ENCODE measurements at places on chromosomes 16 and 17.

DNA sequence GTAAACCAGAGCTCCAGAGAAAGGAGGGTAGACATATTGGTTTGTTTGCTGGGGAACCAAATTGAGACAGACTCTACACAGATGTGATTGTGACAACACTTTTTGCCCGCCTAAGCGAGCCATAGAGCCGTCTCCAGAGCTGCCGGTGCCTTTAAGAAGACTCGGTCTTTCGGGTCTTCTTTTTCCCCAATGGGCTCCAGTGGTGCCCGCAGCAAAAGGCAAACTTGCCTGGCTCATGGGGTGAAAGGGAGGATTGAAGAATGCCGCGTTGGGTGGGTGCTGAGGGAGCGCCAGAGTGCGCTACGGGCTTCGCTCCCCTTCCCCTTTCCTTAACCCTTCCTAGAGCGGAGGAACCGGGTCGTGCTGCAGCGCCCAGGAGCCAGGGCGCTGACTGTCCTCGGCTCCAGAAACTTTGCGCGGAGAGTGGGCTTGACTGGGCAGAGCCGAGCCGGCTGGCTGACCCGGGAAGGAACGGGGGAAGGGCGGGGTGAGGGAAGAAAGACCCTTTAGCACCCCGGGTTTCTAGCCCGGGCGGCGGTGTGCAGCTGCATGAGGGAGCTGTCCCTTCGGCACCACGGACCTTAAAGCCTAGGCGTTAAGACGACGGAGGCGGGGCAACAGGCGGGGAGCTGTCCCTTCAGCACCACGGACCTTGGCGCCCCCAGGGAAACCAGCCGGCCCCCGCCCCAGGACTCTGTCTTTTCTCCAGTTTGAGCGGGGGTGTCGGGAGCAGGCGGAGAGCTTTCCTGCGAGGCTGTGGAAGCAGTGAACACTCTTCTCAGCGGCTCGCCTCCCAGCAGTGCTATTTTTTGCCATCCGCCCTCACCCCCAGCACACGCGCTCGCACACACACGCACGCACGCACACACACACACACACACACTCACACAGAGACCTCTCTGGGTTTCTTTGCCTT is at the start of gene CACNG3:
CACNG3 (plus strand) TSS at position 880 of the 916 bp plus-strand sequence. CDS start 420 bp downstream, outside the sequence.
- peak; percentile 3 for DNase-seq

GRCh38 chr16:359067-359763 is 6.7 kb upstream of the AXIN1 start:
- DNase-seq = no peak

DNA sequence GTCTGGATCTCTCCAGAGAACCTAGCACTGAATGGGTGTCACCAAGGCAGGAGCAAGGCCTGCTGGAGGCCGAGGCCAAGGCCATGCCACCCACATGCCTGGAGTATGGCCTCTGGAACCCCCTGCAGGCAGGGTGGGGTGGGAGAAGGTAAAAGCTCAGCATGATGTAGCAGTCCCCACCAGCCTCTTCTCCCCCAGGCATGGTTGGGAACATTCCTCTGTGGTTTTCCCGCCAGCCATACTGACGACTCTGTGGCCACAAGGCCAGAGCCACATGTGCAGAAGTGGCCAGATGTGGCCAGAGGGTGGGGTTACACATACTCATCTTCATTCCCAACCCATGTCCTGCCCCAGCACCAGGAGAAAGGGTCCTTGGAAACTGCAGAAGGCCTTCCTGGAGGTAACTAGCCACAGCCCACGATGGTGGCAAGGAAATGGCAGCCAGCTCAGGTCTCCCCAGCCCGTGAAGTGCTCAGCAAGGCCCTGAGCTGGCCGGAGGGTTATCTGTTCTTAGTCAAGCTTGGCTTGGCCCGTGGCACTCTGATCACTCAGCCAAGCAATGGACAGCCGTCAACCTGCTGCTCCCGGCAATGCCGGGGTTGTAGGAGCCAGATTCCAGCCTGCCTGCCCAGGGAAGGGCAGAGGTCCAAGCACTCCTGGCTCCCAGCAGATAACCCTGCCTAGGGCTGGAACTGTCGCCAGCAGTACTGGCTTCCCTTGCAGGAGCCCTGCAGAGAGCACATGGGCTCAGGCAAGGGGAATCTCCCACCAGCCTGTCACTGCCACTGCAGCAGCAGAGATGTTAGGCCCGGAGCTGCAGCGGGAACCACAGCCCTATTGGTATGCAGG is 26.1 kb downstream of the HDAC5 start:
- peak; percentile 94 for DNase-seq

DNA sequence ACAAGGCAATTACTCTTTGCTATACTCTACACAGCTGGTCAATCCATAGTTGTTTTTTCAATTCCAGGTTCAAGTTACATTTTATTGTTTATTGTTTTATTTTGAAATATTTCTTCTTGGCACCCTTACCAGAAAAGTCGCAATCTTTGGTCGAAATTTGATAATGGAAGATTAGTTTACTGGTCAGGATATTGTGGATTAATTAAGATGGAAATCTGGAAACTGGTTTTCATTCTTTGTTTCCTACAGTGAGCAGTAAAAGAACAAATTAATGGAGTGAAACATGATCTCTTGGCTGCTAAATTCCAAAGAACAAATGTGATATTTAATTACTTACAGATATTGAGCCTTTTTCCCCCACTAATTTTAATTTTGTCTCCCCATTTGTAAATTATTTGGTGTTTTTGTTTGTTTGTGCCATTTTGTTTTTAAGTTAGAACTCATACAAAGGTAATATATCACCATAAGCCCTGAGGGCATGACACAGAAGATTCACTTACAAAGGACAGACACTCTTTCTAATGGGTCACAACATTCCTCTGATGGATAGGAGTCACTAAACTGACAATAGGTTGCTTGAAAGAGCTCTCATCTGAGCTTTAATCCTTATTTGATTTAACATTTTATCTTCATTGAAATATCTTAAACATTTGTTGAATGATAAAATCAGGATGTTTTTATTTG is 700.2 kb downstream of the KCNJ2 start:
- DNase-seq = no peak

DNA sequence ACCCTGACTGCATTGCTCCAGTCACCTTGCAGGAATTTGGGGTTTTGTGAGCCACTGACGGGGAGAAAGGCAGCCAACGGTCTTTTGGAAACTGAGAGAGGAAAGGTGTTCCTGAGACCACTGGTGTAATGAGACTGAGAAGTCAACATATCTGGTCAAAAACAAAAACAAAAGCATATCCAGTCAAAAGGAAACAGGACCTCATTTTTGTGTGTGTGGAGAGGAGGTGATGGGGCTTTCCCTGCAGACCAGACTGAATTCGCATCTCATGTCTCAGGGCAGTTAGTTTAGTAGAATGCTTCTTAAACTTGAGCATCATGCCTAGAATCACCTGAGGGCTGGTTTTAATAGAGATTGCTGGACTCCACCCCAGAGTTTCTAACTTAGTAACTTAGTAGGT is 198.4 kb downstream of the COPRS start:
- no peak for DNase-seq

GRCh38 chr17:30199600-30199999 is 35.9 kb downstream of the SLC6A4 start:
- DNase-seq = no peak

GRCh38 chr17:67711916-67712315 is 5.8 kb upstream of the NOL11 start:
- no peak for DNase-seq

- no peak for DNase-seq
Observed at GRCh38 chr17:7123844-7124243, 9.2 kb upstream of the ASGR2 start.

DNA sequence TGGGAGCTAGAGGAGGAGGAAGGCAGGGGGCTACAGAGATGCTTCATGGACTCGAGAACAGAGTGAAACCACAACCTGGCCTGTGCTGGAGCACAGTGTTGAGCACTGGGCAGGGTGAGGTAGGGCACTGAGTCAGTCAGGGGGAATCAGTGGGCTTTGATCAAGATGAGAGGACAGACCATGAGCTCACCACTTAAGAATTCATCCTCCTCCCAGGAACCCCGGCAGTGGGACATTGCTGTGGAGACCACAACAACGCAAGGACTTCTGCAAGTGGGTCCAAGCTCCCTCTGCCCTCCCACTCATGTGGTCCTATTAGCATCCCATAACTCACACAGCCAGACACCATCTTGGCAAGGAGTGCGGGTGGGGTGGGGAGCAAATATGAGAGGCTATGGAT is 1.7 kb upstream of the CES5A start:
- DNase-seq = peak; percentile 1

DNA sequence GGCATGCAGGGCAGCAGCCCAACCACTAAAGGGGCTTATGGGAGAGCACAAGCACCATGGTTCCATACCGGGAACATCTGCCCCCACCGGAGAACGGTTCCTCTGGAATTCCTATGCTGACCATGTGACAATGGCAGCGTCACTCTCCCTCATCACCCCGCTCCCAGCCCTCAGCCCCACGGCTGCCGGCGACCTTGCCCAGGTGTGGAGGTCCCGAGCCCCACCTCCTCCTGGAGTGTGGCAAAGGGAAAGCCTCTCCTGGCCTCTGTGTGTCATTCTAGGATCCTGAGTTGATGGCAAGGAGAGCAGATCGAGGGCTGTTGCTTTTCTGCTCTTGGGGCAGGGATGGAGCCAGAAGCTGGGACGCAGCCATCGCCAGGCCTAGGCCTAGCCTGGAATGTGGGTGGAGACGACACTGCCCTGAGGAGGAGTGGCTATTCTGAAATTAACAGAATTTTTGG is 17.8 kb upstream of the RNPS1 start:
- no peak for DNase-seq

DNA sequence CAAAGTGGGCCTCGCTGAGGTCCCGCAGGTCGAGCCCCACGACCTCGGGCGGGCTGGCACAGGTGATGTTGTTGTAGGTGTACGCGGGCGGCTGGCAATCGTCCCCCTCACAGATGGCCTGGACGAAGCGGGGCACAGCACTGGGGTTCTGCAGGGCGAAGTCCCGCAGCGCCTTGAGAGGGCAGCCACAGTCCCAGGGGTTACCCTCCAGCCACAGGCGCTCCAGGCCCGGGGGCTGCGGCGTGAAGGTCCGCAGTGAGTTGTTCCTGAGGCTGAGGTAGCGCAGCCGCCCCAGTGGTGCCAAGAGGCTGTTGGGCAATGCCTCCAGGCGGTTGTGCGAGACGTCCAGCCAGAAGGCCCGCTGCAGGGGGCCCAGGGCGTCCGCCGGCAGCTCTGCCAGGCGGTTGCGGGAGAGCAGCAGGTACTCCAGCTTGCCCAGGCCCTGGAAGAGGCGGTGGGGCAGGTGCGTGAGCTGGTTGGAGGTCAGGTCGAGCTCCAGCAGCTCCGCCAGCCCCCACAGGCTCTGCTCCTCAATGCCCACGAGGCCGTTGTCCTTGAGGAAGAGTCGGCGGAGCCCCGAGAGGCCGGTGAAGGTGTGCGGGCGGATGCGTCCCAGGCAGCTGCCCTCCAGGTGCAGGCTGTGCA is 2.8 kb downstream of the IGFALS start:
- no peak for DNase-seq

GRCh38 chr16:57021757-57022156 is 32.4 kb downstream of the NLRC5 start:
- DNase-seq = no peak

Measured in AG10803 (cell line).